ENCODE measurements at places on chromosomes 1 and 21.

DNA sequence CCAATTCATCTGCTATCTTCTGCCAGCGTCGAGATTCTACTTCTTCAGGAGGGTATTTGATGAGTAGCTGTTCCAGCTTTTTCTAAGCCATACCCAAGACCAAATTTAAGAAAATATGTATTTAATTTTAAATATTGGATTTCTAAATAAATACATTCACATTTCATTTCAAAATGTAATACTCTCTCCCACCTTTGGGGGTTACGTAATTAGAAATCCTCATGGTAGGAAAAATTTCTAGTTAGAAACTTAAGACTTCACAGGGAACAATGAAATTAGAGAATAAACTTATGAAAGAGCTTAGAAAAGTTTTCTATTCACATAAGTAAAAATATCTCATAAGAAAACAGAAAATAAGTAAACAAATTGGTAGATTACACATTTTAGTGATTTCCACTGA lies 102.9 kb downstream of the ZZZ3 start:
- DNase-seq, result no peak

GRCh38 chr1:175354080-175354479 lies 161.5 kb upstream of the KIAA0040 start:
- no peak for DNase-seq

DNA sequence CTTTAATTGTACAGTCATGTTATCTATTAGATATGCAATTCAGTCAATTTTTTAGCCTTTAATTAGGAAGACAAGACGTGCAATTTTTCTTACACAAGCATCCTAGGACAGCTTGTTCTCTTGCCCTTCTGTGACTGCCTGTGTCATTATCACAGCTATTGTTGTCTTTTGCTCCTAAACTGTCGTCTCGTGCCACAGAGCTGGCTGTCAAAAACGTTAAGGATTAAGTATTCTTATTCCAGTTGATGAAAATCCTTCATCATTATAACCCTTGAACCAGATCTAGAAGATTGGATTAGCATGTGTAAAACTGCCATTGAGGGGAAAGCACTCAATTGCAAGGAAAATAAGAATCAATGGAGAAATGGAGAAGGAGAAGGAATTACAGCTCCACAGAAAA lies 43.8 kb upstream of the AIM2 start:
- DNase-seq, result no peak

DNA sequence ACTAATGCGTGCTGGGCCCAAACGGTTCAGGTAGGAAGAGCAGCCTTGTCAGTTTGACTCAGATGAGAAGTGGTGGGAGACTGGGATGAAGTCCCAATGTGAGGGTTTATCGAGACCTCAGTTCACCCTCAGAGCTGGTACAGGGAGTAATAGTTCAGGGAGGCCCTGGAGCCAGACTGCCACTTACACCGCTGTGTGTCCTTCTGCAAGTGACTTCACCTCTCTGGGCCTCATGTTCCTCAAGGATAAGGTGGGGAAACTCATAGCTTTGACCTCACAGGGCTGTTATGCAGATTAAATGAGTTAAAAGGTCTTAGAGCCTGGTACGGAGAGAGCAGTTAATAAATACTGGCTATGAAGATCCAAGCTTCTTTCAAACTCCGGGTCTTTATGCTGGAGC lies 219.9 kb downstream of the TRABD2B start:
- no peak for DNase-seq

GRCh38 chr1:235649368-235650163 lies at the start of gene GNG4:
Gene GNG4, minus strand, starts transcription at chr1:235649784. Its CDS starts 65,946 bp downstream, at chr1:235583838.
- no peak for DNase-seq

DNA sequence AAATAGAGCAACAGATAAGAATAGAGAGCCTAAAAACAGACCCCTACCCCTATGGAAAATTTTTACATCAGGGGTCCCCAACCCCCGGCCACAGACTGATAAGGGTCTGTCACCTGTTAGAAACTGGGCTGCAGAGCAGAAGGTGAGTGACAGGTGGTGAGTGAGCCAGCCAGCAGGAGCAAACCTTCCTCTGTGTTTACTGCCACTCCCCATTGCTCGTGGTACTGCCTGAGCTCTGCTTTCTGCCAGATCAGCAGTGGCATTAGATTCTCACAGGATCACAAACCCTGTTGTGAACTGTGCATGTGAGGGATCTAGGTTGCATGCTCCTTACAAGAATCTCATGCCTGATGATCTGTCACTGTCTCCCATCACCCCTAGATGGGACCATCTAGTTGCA lies 174.1 kb downstream of the FOXD2 start:
- no peak for DNase-seq

DNA sequence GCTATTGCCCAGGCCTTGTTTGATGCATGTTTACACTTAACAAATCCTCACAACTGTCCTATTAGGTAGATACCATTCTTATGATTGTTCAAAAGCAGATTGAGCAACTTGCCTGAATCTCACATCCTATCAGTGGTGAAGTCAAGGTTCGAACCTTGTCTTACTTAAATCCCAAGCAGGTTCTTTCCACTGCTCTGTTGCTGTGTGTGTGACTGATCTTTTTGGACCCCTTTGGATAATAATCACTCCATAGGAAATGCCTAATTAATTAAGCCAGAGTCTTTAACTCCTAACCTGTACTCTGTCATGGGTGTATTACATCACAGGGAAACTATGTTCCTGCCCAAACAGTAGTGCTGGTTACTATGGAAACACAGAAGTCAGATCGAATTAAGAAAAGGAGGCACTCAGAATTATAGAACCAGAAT lies 84.2 kb downstream of the SPATA46 start:
- DNase-seq, result no peak

GRCh38 chr1:153760440-153760839 lies 14.8 kb upstream of the SLC27A3 start:
- no peak for DNase-seq

DNA sequence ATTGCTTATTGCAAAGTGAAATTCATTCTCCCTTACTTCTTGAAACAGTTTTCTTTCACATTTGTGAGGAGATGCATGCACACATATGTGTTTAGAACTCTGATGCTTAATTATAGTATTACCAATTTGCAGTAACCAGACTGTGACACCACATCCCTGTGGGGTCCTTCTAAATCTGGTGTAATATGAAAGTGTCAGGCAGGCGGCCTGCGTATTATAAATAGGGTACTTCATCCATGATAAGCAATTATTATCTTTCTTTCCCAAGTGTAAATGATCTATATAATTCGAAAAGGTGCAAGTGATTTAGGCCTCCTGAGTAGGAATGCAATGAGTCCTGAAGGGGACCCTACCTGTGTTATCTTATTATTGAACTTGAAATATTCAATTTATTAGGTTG lies 876 bp downstream of the EFCAB7 start:
- DNase-seq, result no peak

- DNase-seq, result no peak
These were observed 39.6 kb upstream of the GPR153 start for GRCh38 chr1:6300342-6301048.

DNA sequence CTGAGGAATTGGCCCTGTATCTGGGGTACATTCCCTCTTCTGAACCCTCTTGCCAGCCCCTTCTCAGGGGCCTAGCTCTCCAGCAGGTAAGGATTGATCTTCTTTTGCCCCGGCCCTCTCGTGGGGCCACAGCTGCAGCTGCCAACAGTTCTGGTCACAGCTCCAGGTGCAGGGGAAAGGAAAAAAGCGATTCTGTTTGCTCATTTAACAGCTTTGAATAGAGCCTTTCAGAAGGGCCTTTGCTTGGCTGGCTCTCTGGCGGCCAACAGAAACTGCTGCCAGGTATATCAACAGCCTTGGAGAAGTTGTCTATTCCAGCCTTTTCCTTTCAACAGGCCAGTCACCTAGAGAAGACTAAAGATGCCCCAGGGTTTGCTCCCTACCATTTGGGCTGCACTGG lies 16.1 kb upstream of the FMOD start:
- DNase-seq, result no peak

GRCh38 chr1:152965853-152966252 lies 4.6 kb upstream of the SPRR4 start:
- DNase-seq, result no peak

GRCh38 chr1:160834945-160835565 lies 27.6 kb downstream of the CD244 start:
- peak; percentile 20 for DNase-seq

- DNase-seq, result no peak
These were observed 15.9 kb downstream of the PDIK1L start for GRCh38 chr1:26127235-26128163.

- DNase-seq, result no peak
These were observed 454.4 kb upstream of the ADGRL4 start for GRCh38 chr1:79460773-79461436.

DNA sequence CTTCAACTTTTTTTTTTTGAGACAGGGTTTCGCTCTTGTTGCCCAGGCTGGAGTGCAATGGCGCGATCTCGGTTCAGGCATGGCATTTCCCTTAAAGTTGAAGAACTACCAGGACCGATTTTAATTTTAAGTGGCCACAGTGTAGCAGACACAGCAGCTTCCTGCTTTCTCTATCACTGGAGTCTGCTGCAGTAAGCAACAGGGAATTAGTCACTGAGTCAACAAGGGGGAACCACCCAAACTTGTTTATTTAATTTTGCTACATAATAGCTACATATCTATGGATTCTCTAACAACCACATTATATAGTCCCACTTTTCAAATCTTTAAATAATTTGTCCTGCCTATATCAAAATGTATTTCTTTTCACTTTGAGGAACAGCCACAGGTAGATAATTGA lies 12.5 kb upstream of the TNNI3K start:
- DNase-seq, result no peak

GRCh38 chr1:218451415-218451814 lies 106.3 kb downstream of the TGFB2 start:
- no peak for DNase-seq

DNA sequence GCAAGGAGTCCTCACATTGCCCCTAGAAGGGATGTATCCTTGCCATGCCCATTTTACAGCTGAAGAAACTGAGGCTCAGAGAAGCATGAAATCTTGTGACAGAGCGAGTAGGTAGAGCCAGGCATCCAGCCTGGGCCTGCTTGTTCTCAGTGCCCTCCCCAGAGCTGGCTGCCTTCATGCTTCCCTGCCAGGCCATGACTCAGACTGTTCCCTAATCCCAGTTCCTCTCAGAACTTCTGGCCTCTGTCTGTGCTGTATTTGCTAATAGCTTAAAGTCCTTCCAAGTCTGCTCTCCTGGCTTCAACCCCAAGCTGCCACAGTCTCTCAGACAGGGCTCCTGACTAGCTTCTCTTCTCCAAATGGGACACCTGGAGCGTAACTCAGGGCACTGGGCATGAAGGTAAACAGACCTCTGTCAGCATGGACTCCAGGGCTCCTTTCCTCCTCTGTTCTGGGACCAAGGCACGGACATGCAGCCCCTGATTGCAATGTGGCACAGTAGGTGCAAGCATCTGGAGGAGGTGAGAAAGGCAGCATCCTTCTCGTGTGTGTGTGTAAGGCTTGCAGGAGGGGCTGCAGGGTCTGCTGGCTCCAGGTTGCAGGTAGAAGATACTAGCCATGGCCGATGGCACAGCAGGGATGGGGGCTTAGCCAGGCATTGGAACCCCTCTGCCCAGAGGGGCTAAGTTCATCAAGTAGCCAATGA lies 122.7 kb downstream of the HMGB4 start:
- DNase-seq, result no peak

DNA sequence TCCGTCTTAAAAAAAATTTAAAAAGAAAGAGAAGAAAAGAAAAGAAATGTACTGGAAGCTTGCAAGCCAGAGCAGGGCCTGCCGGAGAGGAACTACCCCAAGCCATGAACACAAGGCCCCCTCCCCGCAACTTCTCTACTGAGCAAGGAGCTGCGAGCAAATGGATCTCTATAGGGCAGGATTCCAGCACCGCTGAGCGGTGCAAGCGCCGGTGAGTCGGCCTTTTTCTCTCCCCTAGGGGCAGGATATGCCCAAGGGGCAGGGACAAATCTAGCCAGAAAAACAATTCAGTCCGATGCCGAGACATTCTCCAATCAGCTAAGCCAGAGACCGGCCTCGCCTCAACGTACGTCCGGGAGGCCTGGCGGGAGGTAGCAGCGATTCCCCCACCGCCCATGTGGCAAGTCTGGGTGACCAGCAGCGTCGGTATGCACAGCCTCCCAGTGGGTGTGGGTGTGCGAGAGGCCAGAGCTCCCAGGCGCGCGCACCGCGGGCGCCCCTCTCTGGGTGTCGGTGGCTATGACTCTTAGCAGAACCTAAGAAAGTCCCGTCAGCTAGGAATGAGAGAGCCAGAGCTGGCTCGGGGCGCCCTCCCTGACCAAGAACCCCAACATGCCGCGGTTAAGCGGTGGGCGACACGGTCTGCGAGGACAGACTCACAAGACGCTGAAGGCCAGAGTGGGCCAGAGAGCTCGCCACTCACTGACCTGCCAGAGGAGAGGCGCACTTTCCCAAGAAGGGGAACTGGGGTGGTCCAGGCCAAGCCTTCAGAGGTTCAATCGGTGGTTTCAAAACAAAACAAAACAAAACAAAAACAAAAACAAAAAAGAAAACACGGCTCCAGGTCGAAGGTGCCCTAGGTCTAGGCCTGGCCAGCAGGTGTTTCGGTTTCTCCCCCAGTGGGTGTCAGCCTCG lies 1.9 kb downstream of the CSMD2 start:
- no peak for DNase-seq

DNA sequence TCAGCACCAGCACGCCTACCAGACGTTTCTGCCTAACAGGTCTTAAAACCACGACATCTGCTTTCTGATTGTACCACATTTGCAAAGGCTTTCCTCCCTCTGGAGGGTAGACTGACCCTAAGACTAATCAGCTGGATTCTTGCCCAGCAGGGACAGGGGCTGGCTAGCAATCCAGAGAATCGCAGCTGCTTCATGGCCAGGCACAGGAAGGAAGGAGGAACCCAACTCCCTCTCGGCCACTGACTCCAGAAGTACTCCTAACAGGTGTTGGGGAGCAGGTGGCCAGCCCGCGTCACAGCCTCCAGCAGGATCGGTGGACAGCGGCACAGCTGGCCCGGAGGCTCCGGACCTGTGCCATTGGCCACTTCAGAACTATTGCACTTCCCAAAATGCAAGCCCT lies 180.8 kb downstream of the NPHP4 start:
- DNase-seq, result no peak

DNA sequence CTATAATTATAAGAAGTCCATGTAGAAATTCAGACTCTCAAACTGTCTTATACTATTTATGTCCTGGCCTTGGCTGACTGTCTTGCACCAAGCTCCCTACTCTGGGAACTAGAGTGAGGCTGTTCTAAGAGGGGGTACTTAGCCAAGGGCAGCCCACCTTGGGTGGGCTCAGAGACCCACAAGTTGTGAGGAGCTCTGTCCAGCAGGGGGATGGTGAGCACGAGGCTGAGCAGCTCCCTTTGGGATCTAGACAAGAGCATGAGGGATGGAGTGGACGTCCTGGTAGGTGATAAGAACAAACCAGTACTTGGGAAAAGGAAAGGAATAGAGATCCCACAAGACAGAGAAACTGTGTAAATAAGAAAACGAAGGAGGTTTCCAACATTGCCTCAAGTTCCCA lies 127.1 kb upstream of the SLC44A3 start:
- no peak for DNase-seq

GRCh38 chr1:161018631-161018930 lies 2.4 kb downstream of the F11R start:
- no peak for DNase-seq

GRCh38 chr1:21696931-21697330 lies 27.8 kb upstream of the RAP1GAP start:
- no peak for DNase-seq

- DNase-seq, result no peak
These were observed 86.1 kb downstream of the DSCAM start for GRCh38 chr21:40760821-40761220.

Measured in activated CD8-positive, alpha-beta memory T cell treated with anti-CD3 and anti-CD28 coated beads for 1 hour (primary cell).